Thymus (tissue), 14 donors: ENCODE measurements at places on chromosomes 6 and 20. TPM values are rescaled to one million over a fixed set of nuclear protein-coding genes. Genes with fewer than 3 reads are reported as not detected.

GRCh38 chr6:83119742-83120300 lies 52.4 kb downstream of the DOP1A start:
- no peaks in the 10 kb centered on the region for H3K4me1 ChIP-seq
- no peak for DNase-seq
- H3K4me3 ChIP-seq = no peak overlapping the region
- no peak overlapping the region for H3K27ac ChIP-seq
- no peaks in the 10 kb centered on the region for H3K27me3 ChIP-seq

The TMEM14B gene
- 86.3 TPM for total RNA-seq

The FBXO9 gene
- 37.5 TPM for total RNA-seq

DNA sequence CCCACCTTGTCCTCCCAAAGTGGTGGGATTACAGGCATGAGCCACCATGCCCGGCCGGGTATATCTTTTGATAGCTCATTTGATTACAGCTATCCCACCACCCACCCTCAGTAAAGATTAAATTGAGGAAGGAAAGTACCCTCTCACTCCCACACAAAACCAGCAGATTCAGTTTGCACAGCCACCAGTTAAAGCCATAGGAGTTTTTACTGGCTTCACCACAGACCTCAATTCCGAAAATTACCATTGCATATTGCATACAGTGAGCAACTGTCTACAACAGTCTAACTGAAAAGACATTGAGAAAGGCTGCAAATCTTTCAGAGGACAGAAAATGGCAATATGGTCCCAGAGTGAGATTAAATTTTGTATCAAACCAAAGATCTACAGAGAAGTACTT lies 34.9 kb downstream of the ESF1 start:
- no peak for DNase-seq
- H3K4me1 ChIP-seq = no peaks in the 10 kb centered on the region
- H3K27ac ChIP-seq = no peak overlapping the region
- H3K27me3 ChIP-seq = no peaks in the 10 kb centered on the region

The TAAR9 gene
- not detected for total RNA-seq

DNA sequence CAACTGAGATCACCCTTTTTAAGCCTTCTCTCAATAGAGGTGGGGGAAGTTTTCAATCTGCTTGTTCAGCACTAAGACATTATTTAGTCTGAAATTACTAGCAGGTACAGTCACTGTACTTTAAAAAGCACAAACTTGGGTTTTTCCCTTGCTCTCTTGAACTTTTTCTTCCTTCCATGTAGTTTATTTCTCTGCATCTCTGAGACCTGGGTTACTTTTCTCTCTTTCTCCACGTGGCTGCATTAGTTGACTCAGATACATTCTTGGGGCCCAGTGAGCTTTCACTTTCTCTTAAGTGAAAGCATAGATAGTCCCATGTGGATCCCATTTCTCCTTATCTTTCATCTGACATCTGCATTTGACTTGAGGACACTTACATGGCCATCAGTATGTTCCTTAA lies 433.9 kb upstream of the MAP3K7 start:
- no peak overlapping the region for H3K27ac ChIP-seq
- H3K36me3 ChIP-seq = no peaks in the 10 kb centered on the region
- H3K4me3 ChIP-seq = no peak overlapping the region
- no peaks in the 10 kb centered on the region for H3K27me3 ChIP-seq
- H3K4me1 ChIP-seq = no peaks in the 10 kb centered on the region
- no peak for DNase-seq

DNA sequence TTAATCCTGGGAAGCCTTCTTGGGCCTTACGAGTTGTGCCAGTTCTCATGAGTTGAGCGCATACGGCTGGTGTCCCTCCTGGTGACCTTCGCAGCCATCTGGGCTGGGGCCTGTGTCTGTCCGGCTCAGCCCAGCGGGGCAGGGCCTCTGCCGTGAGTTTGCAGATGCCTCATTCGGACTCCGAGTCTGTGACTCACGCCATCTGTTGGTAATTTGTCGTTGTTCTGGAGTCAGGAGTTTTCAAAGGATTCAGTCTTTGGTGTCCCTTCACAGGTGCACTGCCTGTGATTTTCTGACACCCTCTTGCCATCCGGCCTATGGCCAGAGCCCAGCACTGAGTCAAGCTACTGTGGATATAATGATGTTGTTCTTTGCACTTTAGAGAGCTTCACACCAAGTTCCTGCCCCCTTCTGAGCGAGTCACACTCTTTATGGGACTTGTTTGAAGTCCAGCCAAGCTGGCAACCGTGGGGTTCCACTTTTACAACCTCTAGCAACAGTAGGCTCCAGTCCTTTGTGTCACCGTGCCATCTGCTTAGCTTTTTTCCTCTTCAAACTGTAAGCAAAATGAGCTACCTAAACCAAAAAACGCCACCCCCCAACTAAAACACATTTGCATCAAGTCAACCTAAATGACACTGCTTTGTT lies 175.6 kb downstream of the AIG1 start:
- H3K27me3 ChIP-seq = no peaks in the 10 kb centered on the region
- no peaks in the 10 kb centered on the region for H3K36me3 ChIP-seq
- H3K4me1 ChIP-seq = no peaks in the 10 kb centered on the region
- H3K27ac ChIP-seq = no peak overlapping the region
- H3K4me3 ChIP-seq = no peak overlapping the region

DNA sequence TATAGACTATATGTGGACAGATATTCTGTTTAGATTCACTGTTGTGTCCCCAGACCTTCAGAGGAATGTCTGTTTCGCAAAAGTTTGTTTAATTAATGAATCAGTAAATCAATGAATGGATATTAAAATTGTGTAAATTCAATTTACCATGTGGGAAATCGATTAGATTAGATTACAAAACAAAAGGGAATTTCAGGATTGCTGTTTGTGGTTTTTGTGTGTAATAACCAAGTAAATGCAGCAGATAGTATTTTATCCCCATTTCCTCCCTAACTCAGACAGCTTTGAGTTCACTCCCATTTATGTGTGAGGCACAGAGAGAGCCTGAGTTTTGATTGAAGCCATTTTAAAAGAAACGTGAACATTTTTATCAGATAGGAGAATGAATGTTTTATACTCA lies 214.8 kb downstream of the ADGB start:
- no peaks in the 10 kb centered on the region for H3K4me1 ChIP-seq
- no peak for DNase-seq
- no peak overlapping the region for H3K27ac ChIP-seq
- H3K36me3 ChIP-seq = no peaks in the 10 kb centered on the region

The FAM110A gene
- total RNA-seq = 7.2 TPM

GRCh38 chr20:37723668-37724067 lies 29.8 kb downstream of the CTNNBL1 start:
- H3K4me1 ChIP-seq = no peaks in the 10 kb centered on the region
- no peak for DNase-seq
- no peaks in the 10 kb centered on the region for H3K36me3 ChIP-seq
- H3K4me3 ChIP-seq = no peak overlapping the region
- no peaks in the 10 kb centered on the region for H3K27me3 ChIP-seq

The THBD gene
- 1.6 TPM for total RNA-seq

DNA sequence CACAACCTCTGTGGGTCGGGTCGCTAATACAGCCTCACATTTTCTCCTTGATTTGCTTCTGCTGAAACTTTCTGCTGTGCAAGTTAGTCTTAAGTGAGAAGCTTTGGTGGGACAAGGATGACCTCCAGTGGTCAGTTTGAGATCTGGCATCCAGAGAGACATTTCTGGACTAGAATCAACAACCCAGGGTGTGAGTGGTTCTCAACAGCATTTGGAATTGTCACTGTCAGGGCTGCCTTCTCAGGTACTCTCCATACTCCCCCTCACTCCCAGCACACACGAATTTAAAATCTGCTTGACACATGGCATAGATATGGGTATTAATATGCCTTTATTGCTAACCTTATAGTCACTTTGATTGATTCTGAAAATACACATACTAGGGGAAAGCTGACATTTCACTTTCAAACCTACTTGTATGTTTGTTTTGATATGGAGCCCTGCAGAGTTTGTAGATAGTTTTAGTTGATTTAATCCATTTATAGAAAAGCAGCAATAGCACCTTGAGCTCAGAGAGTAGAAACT lies 13.2 kb downstream of the OTOR start:
- no peak overlapping the region for H3K4me3 ChIP-seq
- DNase-seq = peak; percentile 18
- no peaks in the 10 kb centered on the region for H3K27me3 ChIP-seq

DNA sequence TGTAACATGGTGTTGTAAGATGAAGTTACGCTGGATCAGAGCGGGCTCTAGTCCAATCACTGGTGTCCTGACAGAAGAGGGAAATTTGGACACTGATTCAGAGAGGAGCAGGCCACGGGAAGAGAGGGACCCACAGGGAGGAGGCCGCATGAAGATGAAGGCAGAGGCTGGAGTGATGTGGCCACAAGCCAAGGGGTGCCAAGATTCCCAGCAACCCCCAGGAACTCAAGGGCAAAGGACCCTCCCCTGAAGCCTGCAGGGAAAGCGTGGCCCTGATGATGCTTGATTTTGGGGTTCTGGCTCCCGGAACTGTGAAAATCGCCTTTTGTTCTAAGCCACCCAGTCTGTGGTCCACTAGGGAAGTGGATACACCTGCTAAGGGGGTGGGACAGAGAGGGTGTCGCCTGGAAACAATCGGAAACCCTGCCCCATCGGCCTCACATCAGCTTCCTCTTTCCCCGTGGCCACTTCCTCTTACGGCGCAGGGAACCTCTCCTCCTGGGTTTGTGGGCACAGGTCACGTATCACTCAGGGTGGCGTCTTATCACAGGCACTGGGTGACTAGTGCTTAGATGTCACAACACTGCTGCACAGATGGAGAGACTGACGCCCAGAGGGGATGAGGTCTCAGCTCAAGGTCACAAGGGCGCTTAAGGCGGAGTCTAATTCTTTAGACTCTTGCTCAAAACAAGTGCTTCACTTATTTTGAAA lies 58.0 kb downstream of the SULF2 start:
- H3K27me3 ChIP-seq = no peaks in the 10 kb centered on the region
- H3K4me1 ChIP-seq = peaks cover 4% of the 10 kb centered on the region
- no peak overlapping the region for H3K4me3 ChIP-seq
- peak overlapping the region; percentile 42 for H3K27ac ChIP-seq
- no peaks in the 10 kb centered on the region for H3K36me3 ChIP-seq

The PAX1 gene
- total RNA-seq = 12.3 TPM

The SLC22A7 gene
- 0.09 TPM for total RNA-seq

DNA sequence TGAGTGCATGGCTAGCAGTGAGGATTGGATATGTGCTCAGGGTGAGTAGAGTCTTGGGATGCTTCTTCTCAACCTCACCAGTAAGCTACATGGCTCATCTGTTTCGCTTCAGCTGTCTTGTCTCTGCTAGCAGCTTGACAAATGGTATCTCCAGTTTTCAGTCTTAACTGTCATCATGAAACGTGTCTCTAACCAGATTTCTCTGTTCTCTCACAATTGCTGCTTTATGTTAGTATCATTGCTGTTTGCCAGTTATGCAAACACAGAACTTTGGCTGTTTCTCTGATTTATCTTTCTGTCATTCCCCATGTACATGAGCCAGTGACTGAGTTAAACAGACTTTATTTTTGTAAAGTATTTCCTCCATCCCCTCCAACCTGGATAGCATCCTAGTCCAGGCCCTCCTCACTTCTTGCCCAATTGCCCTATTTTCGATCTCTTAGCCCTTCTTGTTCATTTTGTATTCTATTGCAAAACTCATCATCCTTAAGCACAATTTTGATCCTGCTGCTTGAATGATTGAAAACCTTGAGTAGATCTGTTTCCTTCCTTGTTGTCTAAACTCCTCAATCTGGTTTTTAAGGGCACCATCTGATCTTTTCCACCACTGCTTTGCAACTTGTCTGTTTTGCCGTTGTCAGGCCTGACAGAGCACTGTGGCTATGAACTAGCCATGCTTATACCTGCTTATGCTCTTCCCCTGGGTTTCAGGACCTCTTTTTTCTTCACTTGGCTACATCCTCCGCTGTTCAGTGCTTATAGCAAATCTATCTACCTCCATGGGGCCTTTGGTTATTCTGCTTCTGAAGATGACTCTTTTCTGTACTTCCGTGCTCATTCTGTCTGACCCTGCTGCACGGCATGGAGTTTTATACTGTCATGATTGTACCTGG lies 37.7 kb upstream of the ADIG start:
- no peak overlapping the region for H3K4me3 ChIP-seq
- no peaks in the 10 kb centered on the region for H3K27me3 ChIP-seq
- no peak for DNase-seq
- H3K27ac ChIP-seq = no peak overlapping the region
- peaks cover 64% of the 10 kb centered on the region for H3K36me3 ChIP-seq

DNA sequence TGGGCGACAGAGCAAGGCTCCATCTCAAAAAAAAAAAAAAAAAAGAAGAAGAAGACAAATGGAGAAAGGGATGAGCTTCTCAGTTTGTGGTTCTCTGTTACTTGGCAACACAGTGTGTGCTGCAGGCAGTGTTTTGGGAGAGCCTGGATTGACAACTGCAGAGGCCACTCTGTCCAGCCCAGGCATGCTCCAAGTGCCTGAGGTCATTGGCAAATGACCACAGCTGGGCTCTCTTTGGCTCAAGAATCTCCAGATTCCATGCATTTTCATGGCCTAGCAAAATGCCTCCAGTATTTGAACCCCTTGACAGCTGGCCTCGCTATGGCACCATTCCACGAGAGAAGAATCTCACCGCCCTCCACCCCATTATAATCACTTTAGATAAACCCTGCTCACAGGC lies 126.2 kb downstream of the ANKRD60 start:
- DNase-seq = no peak
- H3K4me1 ChIP-seq = no peaks in the 10 kb centered on the region
- H3K4me3 ChIP-seq = no peak overlapping the region

The SAMD3 gene
- total RNA-seq = 23.9 TPM

The HLA-DOB gene
- 18.8 TPM for total RNA-seq
